ENCODE measurements at places on chromosomes 16 and 17.

DNA sequence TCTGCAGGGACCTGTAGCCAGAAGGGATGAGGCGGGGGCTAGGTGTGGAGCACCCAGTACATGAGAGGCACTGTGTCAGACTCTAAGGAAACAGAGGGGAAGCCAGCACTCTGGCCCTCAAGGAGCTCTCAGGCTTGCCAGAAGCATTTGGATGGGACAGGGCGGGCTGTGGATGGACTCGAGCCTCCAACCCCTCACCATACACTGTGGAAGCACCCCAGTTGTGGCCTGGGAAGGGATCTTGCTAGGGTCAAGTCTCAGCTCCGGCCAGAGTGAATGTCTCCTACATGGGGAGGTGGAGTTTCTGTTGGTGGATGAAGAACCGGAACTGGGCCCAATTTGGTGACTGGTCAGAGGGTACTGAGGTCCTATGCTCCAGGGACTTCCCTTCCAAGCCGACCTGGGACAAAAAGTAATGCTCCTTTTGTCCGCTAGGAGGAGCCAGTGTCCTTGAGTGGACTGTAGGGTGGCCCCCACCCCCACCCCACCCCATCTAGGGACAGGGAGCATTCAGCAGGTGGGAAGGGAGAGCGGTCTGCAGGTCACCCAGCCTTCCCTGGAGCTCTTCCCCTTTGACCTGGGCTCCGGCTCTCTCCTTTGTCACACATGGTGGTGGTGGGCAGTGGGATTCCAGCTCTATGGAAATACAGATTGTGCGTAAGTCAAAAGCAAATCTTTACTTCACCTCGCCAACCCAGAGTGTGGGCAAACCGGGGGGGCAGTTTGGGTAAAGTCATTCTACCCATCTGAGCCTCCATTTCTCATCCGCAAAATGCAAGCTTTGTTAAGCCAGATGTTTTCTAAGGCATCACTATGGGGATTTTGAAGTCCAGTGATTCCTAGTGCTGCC, 20.4 kb upstream of the PHB1 start:
- peak; percentile 22 for DNase-seq

- no peak for DNase-seq
Measured at GRCh38 chr17:78717431-78717980, 64.6 kb downstream of the CYTH1 start.

GRCh38 chr17:29699283-29699682, 76.6 kb upstream of the CORO6 start:
- DNase-seq = no peak

- DNase-seq = no peak
Measured at GRCh38 chr17:17388657-17389496, 85.7 kb downstream of the NT5M start.

DNA sequence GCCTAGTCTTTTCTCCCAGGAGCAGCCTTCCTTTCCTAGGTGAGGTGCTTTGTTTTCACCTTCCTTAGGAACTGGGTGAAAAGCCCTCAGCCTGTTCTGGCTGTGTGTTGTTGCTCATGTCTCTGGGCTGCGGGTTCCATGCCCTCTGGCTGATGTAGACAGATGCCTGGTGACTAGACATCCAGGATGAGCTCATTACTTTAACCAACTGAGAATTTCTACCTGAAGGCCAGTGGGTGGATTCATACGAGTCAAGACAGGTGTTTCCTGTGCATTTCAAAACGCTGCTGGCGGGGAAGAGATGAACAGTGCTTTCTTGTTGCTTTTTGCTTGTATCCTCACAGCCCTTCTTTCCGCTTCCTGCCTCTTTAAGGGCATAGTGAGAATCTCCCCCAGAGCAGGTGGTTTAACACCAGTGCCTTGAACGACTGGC, 22.3 kb downstream of the SAP30BP start:
- no peak for DNase-seq

DNA sequence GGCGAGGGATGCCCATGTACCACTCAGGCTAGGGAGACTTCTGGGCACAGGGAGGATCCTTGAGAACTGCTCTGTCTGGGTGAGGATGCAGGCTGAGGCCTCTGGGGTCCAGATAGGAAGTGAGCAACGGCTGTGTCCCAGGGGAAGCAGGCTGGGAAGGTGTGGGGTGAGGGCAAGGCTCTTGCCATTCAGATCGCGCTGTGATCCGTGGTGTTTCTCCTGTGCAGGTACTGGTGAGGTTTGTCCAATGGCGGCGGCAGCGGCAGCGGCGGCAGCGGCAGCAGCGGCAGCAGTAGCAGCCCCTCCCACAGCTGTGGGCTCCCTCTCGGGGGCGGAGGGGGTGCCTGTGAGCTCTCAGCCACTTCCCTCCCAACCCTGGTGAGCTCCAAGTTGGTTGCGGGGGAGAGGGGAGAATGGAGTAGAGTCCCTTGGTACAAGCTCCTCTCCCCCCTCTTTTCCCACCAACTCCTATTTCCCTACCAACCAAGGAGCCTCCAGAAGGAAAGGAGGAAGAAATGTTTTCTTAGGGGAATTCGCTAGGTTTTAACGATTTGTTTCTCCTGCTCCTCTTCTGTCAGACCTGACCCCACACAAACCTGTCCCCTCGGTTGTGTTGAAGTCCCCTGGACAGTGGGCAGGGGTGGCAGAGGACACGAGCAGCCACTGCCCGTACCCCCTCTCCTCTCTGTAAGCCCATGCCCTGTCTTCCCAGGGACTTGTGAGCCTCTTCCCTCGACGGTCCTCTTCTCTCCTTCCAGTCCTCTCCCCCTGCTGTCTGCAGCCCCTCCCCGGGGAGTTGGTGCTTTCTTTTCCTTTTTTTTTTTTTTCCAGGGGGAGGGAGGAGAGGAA, 1.9 kb upstream of the PRRT2 start:
- no peak for DNase-seq
